ENCODE measurements at places on chromosomes 12 and 14. TPM values are rescaled to one million over a fixed set of nuclear protein-coding genes. Genes with fewer than 3 reads are reported as not detected.

The NAA25 gene
- total RNA-seq = 28.7 TPM

The SLC6A12 gene
- 1.0 TPM for total RNA-seq

The PPP4R3A gene
- 68.3 TPM for total RNA-seq

The SLC35F4 gene
- total RNA-seq = not detected

The ACSM4 gene
- not detected for total RNA-seq

The P2RX2 gene
- total RNA-seq = not detected

The GPX2 gene
- 197 TPM for total RNA-seq

The TCL1A gene
- not detected for total RNA-seq

The SYT10 gene
- total RNA-seq = not detected

All from A549 treated with DMSO at 1 μM for 4 hours (cell line).